ENCODE measurements at places on chromosomes 6 and 20.

GRCh38 chr6:131754088-131754487 is 43.3 kb upstream of the CTAGE9 start:
- no peak for DNase-seq
- no peak overlapping the region for H3K4me3 ChIP-seq
- H3K4me1 ChIP-seq: no peaks in the 10 kb centered on the region
- H3K27me3 ChIP-seq: no peaks in the 10 kb centered on the region
- no peaks in the 10 kb centered on the region for H3K36me3 ChIP-seq

- H3K4me3 ChIP-seq: no peak overlapping the region
- no peaks in the 10 kb centered on the region for H3K4me1 ChIP-seq
- no peak overlapping the region for H3K27ac ChIP-seq
- H3K36me3 ChIP-seq: no peaks in the 10 kb centered on the region
- DNase-seq: no peak
Observed at GRCh38 chr6:102038964-102039363, 645.5 kb downstream of the GRIK2 start.

DNA sequence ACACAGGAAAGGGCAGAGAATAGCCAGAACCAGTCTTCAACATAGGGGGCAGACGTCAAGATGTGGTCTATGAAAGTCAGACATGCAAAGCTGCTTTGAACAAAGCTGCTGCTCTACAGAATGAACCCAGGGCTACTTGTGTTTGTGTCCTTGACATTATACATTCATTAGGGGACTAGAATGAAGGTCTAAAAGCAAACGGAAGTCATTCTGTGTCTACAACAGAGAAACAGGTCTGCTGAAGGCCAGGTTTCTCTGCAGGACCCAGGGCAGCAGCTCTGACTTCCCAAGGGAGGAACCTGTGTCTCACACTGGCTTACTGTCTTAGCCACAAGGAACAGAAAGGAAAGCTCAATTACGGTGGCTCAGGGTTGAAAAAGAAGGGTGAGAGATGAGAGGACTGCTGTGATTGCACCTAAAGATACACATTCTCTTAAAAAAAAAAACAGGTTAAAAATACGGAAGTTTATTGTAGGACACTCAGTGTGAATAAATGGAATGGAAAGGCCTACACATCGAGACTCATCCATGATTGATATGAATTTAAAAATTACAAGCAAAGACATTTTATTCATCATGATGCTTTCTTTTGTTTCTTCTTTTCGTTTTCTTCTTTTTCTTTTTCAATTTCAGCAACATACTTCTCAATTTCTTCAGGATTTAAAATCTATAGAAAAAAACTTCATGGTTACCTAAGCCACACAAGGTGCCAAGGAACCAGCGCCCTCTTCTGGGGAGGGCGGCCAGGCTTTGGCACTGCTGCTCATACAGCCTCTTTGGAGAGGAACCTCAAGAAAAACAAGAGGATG is 6.7 kb downstream of the PSMA7 start:
- peaks cover 95% of the 10 kb centered on the region for H3K36me3 ChIP-seq
- peak overlapping the region; percentile 0 for H3K27ac ChIP-seq
- no peaks in the 10 kb centered on the region for H3K27me3 ChIP-seq

- H3K36me3 ChIP-seq: no peaks in the 10 kb centered on the region
- DNase-seq: no peak
- H3K27ac ChIP-seq: no peak overlapping the region
- no peak overlapping the region for H3K4me3 ChIP-seq
- H3K4me1 ChIP-seq: no peaks in the 10 kb centered on the region
- peaks cover 10% of the 10 kb centered on the region for H3K27me3 ChIP-seq
Observed at GRCh38 chr6:39037707-39038106, 10.9 kb upstream of the GLP1R start.

- DNase-seq: peak; percentile 81
- peaks cover 29% of the 10 kb centered on the region for H3K4me1 ChIP-seq
- H3K27me3 ChIP-seq: no peaks in the 10 kb centered on the region
- H3K4me3 ChIP-seq: peak overlapping the region; percentile 12
- H3K36me3 ChIP-seq: peaks cover 73% of the 10 kb centered on the region
Observed at GRCh38 chr6:13302751-13303667, 25.3 kb downstream of the TBC1D7 start.

DNA sequence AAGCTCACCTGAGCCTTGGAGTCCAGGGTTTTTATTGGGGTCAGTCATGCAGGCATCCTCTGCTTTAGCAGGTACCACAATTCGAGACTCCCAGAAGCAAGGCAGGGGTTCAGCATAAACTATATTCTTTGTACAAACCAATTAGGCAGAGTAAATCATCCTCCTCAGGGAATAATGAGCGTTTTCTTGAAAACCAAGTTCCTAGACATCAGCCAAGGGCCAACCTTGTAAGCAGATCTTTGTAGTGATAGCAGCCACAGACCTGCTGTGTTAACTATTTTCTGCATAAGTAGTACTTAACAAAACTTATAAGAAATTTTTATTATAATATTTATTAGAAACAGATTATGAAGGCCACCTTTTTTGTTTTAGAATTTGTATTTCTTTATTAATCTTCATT is 74.7 kb downstream of the STXBP5 start:
- no peak overlapping the region for H3K27ac ChIP-seq
- H3K4me1 ChIP-seq: no peaks in the 10 kb centered on the region
- H3K4me3 ChIP-seq: no peak overlapping the region
- no peaks in the 10 kb centered on the region for H3K27me3 ChIP-seq

- no peaks in the 10 kb centered on the region for H3K27me3 ChIP-seq
- H3K27ac ChIP-seq: no peak overlapping the region
- H3K4me1 ChIP-seq: no peaks in the 10 kb centered on the region
Observed at GRCh38 chr6:5778317-5778857, 228.3 kb downstream of the NRN1 start.

GRCh38 chr6:3592371-3592941 is 135.6 kb upstream of the SLC22A23 start:
- H3K4me3 ChIP-seq: no peak overlapping the region
- H3K27ac ChIP-seq: no peak overlapping the region
- no peaks in the 10 kb centered on the region for H3K4me1 ChIP-seq
- no peak for DNase-seq
- no peaks in the 10 kb centered on the region for H3K27me3 ChIP-seq

GRCh38 chr6:157656437-157656997 is 166.5 kb upstream of the SNX9 start:
- DNase-seq: no peak
- no peak overlapping the region for H3K4me3 ChIP-seq
- H3K27me3 ChIP-seq: no peaks in the 10 kb centered on the region
- H3K36me3 ChIP-seq: peaks cover 14% of the 10 kb centered on the region
- no peak overlapping the region for H3K27ac ChIP-seq

DNA sequence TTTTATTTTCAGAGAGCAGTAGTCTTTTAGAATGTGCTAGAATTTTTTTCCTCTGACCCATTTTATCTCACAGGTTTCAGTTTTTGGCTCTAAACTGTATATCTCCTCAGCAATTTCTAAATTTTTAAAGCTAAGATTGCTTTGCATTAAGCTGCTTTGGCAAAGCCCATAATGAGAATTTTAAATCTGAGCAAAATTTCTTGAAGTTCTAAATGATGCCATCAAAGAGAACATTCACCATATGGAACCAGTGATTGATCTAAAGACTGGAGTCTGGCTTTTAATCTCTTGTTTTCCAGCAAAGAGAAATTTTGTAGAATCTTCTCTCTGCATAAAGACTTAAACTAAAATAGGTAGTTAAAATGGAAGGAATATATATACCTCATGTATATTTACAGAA is 313.6 kb downstream of the TBC1D32 start:
- no peaks in the 10 kb centered on the region for H3K36me3 ChIP-seq
- H3K27ac ChIP-seq: no peak overlapping the region
- H3K27me3 ChIP-seq: no peaks in the 10 kb centered on the region

DNA sequence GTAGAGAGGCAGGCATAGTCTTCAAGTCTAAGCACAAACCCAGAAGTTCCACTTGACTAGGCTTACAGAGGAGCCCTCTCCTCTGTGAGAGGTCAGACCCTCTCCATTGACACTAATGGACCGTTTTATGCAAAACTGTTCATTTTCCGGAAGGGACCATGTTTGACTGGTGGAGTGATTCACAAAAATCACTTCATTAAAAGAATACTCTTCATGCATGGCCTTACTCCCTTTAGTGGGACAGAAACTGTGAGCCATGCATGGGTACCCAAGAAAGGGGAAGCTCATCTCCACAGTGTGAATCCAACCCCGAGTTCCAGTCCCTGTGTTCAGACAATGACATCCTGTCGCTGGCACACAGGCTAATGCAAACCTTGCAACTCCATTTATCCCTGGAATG is 63.2 kb downstream of the OLIG3 start:
- no peaks in the 10 kb centered on the region for H3K27me3 ChIP-seq
- H3K4me3 ChIP-seq: no peak overlapping the region
- DNase-seq: no peak
- H3K36me3 ChIP-seq: no peaks in the 10 kb centered on the region
- H3K4me1 ChIP-seq: no peaks in the 10 kb centered on the region

GRCh38 chr6:133895573-133896343 is 6.8 kb downstream of the TCF21 start:
- peaks cover 25% of the 10 kb centered on the region for H3K4me1 ChIP-seq

DNA sequence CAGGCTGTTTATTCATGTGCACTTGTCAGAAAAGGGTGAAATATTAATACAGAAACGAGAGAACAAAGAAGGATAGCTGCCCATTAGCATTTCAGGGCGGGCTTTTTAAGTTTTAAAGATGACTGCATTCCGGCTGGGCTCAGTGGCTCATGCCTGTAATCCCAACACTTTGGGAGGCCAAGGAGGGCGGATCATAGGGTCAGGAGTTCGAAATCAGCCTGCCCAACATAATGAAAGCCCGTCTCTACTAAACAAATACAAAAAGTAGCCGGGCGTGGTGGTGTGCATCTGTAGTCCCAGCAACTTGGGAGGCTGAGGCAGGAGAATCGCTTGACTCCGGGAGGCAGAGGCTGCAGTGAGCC is 130.5 kb downstream of the HFE start:
- H3K27ac ChIP-seq: peak overlapping the region; percentile 90
- peak overlapping the region; percentile 55 for H3K4me3 ChIP-seq
- H3K36me3 ChIP-seq: no peaks in the 10 kb centered on the region
